ENCODE measurements at places on chromosomes 2 and 18.
A peak's percentile ranks its signal among the peaks of the same experiment; 100 is the strongest.

GRCh38 chr18:58300867-58301266 is 256.8 kb downstream of the NEDD4L start:
- no peak for DNase-seq

DNA sequence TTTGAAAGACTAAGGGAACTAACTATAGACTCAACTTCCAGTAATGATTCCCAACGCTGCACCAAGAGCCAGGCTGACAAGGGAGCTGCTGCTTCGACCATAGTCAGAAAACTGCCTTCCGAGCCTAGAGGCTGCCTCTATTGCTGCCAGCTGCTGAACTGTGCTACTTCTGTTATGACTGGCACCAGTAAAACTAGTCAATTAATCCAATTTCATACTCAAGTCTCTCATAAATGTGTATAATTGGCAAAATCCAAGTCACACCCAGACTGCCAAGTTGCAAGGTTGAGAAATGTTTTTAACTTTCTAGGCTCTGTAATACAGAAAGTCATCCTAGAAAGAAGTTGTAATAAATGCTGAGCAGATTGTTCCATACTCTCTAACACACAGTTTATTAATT is 117.4 kb downstream of the SPOPL start:
- DNase-seq: no peak

- no peak for DNase-seq
Observed at GRCh38 chr2:71932037-71932779, 215.5 kb downstream of the CYP26B1 start.

DNA sequence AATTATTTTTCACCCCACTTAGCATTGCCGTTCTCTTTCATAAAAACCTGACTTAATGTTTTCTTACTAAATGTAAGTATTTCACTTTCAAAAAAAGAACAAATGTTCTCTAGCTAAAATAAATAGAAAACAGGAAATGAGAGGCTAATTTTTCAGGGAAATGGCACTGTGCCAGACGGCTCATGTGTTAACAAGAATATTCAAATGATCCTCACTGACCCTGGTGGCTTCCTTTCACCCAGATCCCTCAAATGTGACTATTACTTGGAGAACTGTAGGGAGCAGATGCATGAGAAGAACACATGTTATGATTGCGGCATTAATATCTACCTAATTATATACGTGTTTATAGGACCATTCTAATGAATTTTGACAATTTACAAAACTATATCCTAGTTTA is 827.7 kb downstream of the SOCS6 start:
- no peak for DNase-seq

DNA sequence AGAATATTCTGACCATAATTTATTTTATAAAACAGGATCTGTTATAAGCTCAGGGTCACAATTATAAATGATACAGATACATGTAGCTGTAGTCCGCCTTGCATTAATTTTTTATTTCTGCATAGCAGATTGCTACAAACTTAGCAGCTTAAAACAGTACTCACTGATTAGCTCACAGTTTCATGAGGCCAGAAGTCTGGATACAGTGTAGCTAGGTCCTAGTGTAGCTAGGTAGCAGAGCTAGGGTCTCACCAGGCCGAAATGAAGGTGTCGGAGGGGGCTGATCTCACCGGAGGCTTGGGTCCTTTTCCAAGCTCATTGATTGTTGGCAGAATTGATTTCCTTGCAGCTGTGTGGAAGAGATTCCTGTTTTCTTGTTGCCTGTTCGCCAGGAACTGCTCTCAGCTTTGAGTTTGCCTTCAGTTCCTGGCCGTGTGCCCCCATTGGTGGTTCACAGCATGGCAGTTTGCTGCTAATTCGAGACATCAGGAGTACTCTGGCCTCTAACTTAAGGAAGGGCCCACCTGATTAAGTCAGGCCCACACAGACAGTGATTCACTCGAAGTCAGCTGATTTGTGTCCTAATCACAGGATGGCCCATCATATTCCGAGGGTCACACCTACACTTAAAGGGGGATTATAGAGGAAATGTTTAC is 18.4 kb downstream of the NAPG start:
- no peak for DNase-seq

DNA sequence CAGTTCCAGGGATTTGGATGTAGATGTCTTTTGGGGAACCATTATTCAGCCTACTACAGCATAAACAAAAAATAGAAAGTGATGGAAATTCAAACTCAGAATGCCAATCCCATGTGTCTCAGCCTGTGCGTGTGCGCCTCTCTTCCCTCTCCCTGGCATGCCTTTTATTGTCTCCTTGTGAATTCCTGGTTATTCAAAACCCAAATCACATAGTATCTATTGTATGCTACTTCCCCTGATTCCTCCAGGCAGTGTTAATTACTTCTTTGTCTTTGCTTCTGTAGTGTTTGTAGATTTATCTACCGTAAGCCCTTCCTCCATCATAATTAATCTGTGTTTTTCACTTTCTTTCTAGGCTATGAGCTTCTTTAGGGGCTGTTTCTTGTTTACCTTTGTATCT is 38.9 kb downstream of the RHBDD1 start:
- DNase-seq: no peak

DNA sequence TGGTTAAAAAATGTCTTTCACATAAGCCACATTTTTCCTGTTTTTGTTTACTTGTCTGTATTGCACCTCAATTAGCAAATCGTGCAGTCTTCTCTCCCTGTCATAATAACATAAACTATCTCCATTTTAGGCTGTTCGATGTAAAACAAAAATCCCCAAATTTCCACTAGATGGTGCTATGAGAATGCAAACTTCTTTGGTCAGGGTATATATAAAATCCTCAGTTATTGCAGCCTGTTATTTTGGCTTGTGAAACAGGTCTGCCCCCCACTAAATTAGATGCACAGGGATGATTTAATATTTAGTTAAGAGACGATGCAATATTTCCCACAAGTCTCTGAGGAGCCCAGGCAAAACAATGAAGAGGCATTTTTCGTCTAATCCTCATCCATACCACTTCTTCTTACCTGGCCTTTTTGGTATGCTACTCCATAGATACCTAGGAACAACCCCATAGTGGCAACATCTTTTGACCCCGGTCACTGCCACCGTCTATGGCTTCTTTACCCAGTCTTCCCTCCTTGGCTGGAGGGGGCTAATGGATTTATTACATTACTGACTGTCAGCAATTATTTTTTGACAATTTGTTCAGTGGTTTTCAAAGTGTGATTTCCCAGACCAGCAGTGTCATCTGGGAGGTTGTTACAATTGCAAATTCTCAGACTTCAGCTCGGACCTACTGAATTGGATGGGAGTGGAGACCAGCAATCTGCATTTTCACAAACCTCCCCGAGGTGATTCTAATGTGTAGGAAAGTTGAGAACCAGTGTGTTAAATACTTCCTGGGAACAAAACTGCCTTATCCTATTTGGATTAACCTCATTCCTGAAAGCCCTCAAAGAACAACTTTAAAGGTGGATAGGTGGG is 117.4 kb upstream of the CWC22 start:
- no peak for DNase-seq

GRCh38 chr2:64876137-64876647 is 113.0 kb upstream of the SLC1A4 start:
- no peak for DNase-seq

- DNase-seq: no peak
Observed at GRCh38 chr2:55009277-55010060, 40.8 kb downstream of the RTN4 start.

DNA sequence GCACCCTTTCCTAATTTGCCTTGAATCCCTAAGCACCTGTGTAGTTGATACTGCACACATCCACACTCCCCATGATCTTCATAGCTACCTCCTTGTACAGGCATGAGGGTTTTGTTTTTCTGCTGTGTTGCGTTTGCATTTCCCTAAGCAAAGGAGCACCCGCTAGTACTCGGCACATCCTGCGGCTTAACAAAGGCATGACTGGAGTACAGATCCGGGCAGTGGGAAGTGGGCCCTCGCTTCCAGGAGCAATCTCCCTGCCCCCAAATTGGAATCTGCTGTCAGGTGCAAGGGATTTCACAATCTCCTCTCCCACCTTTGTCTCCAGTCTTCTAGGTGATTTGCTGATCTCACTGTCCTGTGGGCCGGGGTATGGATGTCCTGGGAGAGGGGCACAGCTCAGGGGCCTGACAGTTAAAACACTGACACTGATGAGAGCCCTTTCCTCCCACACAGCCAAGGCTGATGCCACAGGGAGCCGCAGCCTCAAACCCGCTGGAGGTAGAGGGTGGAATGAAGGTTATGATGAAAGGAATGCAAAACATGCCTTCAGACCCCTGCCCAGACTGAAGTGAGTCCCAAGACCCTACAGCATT is 98.7 kb upstream of the THOC1 start:
- no peak for DNase-seq

DNA sequence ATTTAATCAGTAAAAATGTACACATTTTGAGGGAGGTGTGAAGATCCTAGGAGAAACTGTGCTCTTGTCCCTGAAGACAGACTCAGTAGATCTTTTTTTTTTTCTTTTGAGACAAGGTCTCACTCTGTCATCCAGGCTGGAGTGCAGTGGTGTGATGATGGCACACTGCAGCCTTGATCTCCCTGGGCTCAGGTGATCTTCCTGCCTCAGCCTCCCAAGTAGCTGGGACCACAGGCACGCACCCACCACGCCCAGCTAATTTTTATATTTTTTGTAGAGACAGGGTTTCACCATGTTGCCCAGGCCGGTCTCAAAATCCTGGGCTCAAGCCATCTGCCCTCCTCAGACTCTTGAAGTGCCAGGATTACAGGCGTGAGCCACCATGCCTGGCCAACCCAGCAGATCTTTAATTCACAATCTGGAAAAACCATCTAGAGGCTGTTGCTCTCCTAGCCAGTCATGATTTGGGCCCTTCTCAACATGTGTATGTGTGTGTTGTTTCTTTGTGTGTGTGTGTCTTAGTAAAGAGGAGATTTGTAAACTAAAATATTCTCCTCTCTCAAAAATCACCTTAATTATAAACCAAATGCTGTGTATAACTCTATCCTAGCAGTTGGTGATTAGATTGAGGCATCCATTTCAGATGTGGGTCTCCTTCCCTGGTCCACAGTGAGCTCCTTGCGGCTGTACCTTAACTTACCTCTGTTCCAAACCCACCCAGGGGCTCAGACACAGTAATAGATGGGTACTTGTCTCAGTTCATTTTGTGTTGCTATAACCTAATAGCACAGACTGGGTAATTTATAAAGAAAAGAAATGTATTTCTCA is 3.9 kb upstream of the MYCN start:
- DNase-seq: no peak

DNA sequence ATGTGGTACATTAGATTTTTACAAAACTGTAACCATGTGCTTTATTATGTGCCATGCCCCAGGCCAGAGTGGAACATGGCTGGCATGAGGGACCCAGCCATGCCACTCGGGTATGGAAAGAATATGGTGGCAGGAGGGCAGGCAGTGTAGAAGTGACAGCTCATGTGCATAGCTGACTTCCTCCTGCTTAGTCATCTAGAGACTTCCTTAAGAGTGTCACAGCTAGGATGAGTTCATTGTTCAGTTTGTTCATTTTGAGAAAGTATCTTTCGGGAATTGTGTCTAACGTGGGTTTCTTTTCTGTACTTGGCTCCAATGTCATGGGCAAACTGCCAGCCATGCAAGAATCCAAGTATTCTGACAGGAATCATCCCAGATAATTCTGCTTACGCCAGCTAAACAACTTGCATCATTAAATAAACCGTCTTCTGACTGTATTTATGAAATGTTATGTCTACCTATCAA is 94.3 kb upstream of the ITGB6 start:
- DNase-seq: peak; percentile 37

Measured in stimulated activated CD4-positive, alpha-beta T cell treated with anti-CD3 and anti-CD28 coated beads, Interleukin-2, amount 100 ng/mL, for 24 hours (primary cell).